ENCODE measurements at places on chromosomes 13 and 19.

GRCh38 chr19:54133312-54133956 lies 4.1 kb upstream of the CNOT3 start:
- DNase-seq = peak; percentile 75

DNA sequence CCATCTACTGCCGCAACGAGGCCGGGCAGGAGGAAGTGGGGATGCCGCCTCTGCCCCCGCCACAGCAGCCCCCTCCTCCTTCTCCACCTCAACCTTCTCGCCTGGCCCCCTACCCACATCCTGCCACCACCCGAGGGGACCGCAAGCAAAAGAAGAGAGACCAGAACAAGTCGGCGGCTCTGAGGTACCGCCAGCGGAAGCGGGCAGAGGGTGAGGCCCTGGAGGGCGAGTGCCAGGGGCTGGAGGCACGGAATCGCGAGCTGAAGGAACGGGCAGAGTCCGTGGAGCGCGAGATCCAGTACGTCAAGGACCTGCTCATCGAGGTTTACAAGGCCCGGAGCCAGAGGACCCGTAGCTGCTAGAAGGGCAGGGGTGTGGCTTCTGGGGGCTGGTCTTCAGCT lies 3.4 kb upstream of the NUP62 start:
- DNase-seq = no peak

- no peak for DNase-seq
Measured at GRCh38 chr13:53159431-53159830, 130.8 kb downstream of the OLFM4 start.

GRCh38 chr19:2477141-2477710 lies 1.3 kb downstream of the GADD45B start:
- no peak for DNase-seq
